Cerebellar nuclear complex (tissue), 1 donor: ENCODE measurements at places on chromosomes 5 and 9.

DNA sequence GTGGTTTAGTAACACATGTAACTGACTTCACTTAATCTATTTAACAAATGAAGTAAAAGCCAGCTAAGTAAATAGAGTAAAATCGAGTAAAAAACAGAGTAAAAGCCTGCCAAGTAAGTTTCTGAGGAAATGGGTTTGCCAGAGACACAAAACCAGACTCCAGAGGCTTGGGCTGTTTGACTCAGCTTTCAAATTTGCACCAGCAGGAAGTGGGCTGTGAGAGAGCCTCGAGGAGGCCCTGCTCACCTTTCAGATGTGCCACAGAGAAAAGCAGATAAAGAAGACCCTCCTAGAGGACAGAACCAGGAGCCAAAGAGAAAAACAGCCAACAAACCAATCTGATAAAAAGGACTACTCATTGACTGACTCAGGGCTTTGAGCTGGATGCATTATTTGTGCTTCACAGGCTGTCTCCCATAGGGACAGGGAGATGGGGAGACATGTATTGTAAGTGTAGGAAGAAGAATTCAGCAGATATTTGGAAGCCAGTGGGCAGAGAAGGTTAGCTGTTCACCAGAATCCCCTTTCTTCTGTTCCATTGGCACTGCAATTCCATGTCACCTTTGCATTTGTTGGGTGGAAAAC is 14.4 kb upstream of the AMACR start:
- no peak for DNase-seq

DNA sequence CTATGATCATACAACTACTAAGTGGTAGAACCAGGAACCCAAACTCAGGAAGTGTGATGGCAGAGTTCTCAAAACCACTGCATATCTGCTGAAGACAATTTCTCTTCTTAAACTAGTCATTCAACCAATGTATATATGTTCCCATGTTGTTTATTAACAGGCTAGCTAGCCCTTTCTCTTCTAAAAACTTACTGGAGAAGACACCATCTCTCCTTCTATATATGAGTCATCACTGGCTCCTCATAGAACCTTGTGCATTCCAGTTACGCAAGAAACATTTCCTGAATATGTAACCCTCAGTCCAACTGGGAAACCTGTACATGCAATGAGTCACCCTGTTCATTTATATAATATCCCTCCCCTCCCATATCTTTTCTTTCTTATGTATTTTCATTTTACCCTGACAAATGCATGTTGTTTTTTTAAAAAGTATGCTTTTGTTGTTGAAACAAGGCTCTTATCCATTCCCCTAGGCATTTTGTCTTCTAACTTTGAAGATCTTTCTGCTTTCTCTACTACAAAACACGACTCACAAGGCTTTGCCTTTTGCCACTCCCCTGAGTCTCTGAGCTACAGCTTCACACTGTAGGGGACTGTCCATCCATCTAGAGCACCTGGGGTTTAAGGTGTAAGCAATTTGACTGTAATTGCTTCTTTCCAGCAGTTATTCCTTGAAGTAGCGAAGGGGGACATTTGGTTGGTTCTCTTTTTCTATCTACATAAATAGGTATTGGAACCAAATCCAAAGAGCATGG is 119.5 kb downstream of the ANXA1 start:
- no peak for DNase-seq

- no peak for DNase-seq
These were observed at the start of gene BICD2 for GRCh38 chr9:92764381-92764987. TSS of gene BICD2 (minus strand) at chr9:92764833. CDS start at chr9:92764744, 89 bp downstream.

GRCh38 chr9:120421977-120422376 is 158.0 kb downstream of the CDK5RAP2 start:
- DNase-seq = no peak

DNA sequence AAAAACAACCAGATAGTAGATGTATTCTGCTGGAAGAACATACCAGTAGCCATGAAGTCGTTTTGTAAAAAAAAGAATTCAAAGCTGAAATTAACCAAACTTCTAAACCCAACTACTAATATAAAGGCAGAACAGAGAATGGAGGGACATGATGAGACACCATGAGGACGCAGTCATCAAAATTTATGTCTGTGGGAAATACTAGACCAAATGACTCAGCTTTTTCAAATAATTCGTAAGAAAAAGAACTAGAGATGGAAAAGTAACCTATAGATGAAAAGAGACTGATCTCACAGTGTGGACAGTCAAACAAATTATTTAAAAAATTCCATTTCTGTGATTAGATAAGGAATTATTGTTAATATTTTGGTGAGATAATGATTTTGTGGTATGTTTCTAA is 10.3 kb downstream of the TTC23L start:
- no peak for DNase-seq

GRCh38 chr9:93589688-93590087 is 13.3 kb downstream of the PHF2 start:
- no peak for DNase-seq

- no peak for DNase-seq
These were observed 27.9 kb upstream of the ALDH1A1 start for GRCh38 chr9:72980600-72981265.

GRCh38 chr5:98588215-98588614 is 185.2 kb upstream of the RGMB start:
- DNase-seq = no peak
